Breast epithelium (tissue), 4 donors: ENCODE measurements at places on chromosomes 1 and 21. TPM values are rescaled to one million over a fixed set of nuclear protein-coding genes. Genes with fewer than 3 reads are reported as not detected.

- no peak overlapping the region for H3K4me3 ChIP-seq
- H3K27me3 ChIP-seq = no peaks in the 10 kb centered on the region
- DNase-seq = no peak
- no peaks in the 10 kb centered on the region for H3K36me3 ChIP-seq
These were observed 14.2 kb downstream of the AKNAD1 start for GRCh38 chr1:108842525-108843181.

- no peak for DNase-seq
- no peak overlapping the region for H3K4me3 ChIP-seq
- no peaks in the 10 kb centered on the region for H3K4me1 ChIP-seq
- H3K27ac ChIP-seq = no peak overlapping the region
- H3K27me3 ChIP-seq = peaks cover 35% of the 10 kb centered on the region
These were observed 262.5 kb downstream of the GRIK3 start for GRCh38 chr1:36771660-36772284.

DNA sequence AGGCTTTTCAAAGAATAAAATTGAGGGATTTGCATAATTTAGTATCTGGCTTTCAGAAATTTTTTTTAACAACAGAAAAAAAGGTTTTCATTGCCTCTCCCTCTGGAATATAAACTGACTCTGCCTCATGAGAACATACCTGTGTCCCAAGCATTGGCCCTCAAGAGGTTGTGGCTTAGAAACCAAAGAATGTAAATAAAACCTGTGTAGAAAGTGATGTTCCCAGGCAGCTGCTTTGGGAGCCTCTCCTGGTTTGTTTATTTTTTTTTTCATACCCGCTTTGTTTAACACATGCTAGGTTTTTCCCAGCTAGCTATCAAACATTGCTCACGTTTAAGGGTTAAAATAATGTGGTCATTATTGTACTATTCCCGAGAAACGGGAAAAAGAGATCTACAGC, 40.5 kb upstream of the IFNAR2 start:
- H3K27me3 ChIP-seq = no peaks in the 10 kb centered on the region
- H3K4me1 ChIP-seq = no peaks in the 10 kb centered on the region
- DNase-seq = no peak
- no peak overlapping the region for H3K4me3 ChIP-seq
- H3K36me3 ChIP-seq = no peaks in the 10 kb centered on the region

The CD247 gene
- total RNA-seq = 0.80 TPM

The HRNR gene
- total RNA-seq = not detected

The ADAM30 gene
- total RNA-seq = not detected
